OCI-M1 (cell line): ENCODE measurements at places on chromosomes 3 and 15.

GRCh38 chr3:130915567-130916292 lies 21.8 kb downstream of the ATP2C1 start:
- no peak for DNase-seq

GRCh38 chr3:71838406-71838805 lies 53.5 kb upstream of the PROK2 start:
- DNase-seq: no peak

GRCh38 chr3:129597087-129597999 lies 9.1 kb downstream of the PLXND1 start:
- DNase-seq: no peak

DNA sequence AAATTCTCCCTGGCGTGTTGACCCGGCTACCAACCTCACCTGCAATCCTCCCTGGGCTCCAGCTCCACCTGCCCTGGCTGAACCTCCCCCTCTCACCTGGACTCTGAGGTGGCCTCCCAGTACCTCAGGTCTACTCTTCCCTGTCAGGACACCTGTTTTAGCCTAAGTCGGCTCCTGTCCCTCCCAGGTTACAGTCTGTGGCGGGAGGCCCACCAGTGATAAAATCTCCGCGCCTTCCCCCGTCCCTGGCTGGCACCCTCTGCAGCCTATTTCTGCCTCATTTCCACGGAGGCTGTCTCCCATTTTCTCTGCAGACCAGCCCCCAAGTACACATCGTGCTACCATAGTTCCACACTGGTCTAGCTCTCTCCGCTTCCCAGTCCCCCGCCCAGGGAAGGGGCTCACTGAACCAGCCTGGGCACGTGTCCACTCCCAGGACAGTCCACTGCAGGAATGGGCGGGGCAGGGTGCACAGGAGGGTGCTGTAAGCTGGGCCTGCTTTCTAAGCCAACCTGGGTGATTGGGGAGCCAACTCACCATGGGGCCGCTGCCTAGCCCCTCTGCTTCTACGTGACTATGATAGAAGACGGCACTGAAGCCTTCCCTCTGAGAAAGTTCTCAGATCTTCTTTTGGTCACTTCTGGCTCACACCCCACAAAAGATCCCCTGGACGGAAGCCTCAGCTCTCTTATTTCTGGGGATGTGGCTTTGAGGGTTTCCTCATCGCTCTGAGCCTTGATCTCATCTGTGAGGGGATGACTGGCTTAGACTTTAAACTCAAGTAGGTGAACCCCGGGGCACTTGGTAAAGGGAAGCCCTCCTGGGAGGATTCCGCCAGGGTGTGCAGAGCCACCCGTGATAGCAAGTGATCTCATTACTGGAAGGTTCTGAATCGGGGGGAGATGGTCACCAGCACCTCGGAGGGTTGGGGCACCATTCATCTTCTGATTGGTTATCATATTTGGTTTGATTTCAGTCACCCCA lies 96.6 kb downstream of the NSMCE3 start:
- no peak for DNase-seq

DNA sequence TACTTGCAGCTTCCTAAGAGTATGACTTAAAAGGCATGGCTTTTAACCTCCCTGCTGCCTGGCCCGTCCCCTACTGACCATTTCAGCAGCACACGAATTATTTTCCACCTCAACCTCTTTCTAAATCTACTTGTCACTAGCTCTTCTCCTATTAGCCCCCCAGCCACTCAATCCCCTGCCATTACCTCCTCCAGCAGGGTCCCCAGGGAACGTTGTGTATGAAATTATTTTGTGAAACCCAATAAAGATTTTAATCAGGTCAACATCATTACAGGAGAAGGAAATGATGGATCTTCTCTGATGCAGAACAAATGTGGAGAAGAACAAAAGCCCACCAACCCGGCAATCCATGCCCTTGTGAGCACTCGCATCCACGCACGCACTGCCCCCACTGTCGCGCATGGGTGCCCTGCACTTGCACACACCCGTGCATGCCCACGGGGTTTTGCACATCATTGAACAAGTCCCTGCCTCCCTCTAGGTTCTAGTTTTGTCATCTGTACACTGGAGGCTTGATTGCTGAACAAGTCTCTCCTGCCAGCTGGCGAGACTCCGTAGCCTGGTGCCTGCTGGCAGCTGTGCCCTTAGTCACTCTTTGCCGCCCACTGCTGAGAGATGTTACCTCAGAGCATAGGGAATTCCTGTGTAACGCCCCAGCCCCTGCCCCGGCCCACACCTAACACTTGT lies 51.6 kb downstream of the LINGO1 start:
- no peak for DNase-seq

DNA sequence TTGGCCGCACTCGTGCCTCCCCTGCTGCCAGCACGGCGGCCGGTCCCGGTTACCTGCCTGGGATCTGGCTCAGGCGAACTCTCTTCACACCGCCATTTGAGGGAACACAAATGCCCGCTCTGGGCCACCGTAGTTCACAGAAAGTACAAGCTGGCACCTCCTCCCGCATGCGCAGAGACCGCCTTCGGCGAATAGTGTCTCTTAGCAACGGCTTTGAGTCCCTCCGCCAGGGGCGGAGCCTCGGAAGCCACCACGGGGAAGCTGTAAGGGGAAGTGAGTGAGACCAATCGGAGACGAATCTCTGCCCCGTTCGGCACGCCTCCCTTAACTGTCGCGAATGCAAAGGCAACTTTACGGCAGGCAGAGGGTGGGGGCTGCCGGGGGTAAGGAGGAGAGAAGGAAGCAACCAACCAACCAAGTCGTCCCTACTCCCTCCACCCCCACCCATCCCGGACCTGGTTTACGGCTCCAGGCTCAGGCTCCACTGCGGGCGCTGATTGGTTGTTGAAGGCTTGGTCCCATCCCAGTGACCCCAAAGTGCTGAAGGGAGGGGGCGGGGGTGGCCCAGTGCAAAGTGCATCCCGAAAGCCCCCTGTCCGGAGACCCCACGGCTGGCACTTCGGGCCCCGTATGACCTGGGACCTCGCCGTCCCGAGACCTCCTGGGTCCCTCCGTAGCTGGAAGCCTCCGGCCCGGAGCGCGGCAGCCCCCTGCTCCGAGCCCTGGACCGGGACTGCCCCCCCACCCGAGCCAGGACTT lies at the start of the genes ASB7 and LINS1:
ASB7 (plus strand) TSS at position 526 of the 759 bp plus-strand sequence. CDS start 9,628 bp downstream, outside the sequence.
LINS1 (minus strand) TSS at position 121 of the 759 bp plus-strand sequence. CDS start 21,342 bp downstream, outside the sequence.
- peak; percentile 100 for DNase-seq

DNA sequence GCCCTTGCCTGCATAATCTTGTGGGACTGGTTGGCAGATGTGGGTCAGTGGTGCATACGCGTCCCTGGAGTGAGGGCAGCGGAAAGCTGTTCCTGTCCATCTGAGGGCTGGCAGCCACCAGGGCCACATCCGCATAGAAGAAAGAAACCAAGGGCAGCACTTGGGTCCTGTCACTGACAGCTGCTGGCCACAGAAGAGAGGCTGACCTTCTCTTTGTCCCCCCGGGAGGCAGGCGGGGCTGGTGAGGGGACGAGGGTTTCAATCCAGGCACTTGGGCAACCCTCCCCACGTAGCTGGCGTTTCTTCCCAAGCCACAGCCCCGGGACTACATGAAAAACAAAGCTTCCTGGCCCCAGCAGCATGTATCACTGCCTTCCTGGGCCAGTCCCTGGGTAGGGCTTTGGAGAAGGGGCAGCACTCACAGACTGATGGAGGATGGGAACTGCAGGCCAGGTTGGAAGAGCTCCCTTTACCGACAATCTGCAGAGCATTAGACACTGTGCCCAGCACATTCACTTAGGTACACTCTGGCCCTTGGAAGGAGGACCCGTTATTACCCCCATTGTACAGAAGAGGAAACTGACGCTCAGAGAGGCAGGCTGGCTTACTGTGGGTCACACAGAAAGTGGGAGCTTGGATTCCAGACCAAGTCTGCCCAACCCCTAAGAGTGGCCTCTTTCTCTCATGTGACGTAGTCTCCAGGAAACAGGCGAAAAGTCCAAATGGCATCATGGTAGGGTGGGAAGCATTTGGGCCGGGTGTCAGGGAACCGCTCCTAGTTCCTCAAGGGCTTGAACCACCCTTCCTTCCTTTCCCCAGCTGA lies 78.8 kb upstream of the SLC6A6 start:
- DNase-seq: no peak

DNA sequence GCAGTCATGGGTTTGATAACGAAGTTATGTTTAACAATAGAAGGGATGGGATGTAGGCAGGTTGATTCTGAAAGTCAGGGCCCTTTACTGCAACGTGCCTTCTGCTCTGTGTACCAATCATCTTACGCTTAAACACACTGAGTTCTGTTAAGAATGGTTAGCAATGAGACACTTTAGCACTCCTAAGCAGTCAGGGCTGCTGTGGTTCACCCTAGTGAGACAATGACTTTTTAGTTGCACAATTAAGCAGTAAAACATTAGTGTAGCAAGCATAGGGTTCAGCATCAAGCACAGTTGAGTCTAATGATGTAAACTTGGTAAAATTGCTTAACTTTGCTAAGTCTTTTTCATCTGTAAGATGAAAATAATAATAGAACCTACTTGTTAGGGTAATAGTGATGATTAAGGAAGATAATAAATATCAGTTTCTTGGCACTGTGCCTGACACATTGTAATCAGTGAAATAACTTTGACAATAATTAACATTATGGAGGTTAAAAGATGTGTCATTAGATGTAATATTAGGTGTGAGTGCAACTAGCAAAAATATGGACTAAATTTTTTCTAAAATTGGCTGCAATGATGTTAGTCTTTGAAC lies 484.2 kb upstream of the THBS1 start:
- no peak for DNase-seq

- DNase-seq: no peak
These were observed 271.5 kb downstream of the TLE3 start for GRCh38 chr15:69825941-69826818.

GRCh38 chr3:124926426-124927101 lies 8.0 kb downstream of the MUC13 start:
- no peak for DNase-seq

- DNase-seq: peak; percentile 26
These were observed 22.7 kb upstream of the CD96 start for GRCh38 chr3:111519178-111519855.

DNA sequence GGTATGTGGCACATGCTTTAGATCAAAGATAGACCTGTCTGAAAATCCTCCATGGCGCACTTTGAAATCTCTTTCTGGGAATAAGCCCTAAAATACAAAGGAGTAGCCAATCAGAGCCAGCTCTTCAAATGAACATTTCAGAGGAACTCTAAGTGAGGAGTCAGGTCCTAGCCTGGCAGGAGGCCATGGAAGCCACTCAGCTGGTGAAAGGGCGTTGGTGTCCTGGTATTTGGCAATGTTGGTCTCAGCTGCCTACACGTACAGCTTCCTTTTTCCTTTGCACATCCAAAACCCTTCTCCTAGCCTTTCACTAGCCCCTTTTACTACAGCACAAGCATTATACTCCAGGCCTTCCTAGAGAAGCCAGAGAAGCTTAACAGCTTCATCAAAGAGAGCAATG lies 5.5 kb downstream of the WDR73 start:
- no peak for DNase-seq

DNA sequence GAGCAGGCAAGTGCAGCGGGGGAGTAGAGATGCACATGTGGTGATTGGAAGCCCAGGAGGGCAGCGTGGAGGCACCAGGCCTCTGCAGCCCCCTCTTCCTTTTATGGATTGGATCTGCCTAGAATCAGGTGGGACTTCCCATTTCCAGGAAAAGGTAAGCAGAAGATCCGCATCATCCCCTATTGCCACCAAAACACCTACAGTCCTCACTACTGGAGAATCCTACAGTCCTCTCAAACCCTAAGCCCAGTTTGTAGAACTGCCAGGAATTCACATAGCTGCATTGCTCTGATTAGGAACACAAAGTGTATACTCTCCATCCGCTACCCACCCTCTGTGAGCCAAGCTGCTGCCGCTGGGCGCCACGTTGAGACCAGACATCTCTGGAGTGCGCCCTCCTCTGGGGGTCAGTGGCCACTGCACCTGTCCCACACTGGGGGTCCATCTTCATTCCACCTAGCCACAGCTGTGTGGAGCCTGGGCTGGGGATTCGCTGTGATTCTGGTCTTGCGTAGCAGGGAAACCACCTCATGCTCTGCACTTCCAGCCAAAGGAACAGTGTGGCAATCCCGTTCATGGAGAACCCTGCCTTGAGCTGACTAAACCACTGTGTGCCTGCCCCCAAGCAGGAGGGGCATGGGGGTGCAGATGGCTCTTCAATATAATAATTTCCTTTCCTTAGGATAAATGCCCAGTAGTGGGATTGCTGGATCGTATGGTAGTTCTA lies 88.9 kb upstream of the PTX3 start:
- no peak for DNase-seq

- no peak for DNase-seq
These were observed 589 bp downstream of the EPB42 start for GRCh38 chr15:43219929-43220928.

GRCh38 chr3:15528854-15529537 lies 7.5 kb upstream of the COLQ start:
- peak; percentile 4 for DNase-seq

DNA sequence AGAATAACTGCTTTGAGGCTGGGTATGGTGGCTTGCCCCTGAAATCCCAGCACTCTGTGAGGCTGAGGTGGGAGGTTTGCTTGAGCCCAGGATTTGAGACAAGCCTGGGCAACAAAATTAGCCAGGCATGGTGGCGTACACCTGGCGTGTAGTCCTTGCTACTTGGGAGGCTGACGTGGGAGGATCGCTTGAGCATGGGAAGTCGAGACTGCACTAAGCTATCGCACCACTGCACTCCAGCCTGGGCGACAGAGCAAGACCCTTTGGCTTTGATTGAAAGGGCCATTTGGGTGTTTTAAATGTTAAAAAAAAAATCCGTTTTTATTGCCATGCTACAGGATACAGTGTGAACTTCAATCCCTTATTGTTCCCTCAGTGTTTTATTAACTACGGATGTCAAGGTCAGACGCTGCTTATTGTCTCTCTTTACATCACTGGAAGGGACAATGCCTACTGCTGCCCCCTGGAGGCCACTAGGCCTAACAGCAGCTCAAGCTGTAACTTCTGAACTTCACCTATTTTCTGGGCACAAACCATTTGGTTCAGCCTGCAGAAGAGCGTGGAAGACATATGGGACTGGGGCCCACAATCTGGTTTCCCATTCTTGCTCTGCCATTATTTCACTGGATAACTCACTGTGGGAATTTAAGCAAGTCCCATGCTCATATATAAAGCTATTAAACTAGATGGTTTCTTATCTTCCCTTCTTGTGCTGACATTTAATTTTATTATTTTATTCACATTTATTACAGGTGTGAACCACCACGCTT lies 15.3 kb upstream of the IREB2 start:
- DNase-seq: peak; percentile 79

DNA sequence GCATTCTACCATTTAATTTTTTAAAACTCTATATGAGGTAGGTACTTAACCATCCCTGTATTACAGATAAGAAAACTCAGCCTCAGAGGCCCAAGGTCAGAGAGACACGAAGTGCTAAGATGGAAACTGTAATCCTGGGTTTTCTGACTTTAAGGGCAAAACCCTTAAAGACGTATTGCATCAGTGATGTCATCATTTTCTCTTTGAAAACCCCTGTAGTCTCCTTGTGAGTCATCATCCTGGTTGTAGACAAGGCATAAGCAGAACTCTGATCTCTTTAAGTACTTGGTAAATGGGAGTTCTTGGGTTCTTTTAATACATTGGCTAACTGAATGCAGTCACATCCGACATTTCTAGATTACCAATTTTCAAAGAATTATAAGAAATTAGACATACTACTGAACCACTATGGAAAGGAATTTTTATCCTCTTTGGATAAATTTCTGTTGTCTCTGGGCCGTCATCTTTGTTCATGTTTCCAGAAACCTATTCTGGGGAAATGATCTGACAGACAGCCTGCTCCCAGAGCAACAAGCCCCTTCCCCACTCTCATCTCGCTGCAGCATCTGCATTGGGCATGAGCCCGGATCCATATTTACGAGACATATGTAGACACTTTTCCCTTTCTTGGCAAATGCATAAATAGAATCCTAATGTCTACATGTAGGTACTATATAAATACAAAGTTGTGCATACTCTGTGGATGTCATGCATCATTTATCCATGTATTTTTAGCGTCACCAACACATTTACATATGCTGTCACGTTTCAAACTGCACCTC lies 48.7 kb upstream of the MDFIC2 start:
- peak; percentile 28 for DNase-seq

GRCh38 chr3:152309535-152310307 lies 41.0 kb downstream of the MBNL1 start:
- no peak for DNase-seq
